ENCODE measurements at places on chromosomes 4 and X. TPM values are rescaled to one million over a fixed set of nuclear protein-coding genes. Genes with fewer than 3 reads are reported as not detected.

GRCh38 chr4:82036181-82036580 is 337.6 kb downstream of the HNRNPD start:
- no peak for DNase-seq

The ASB12 gene
- 0.18 TPM for polyA plus RNA-seq

GRCh38 chrX:55794405-55794804 is 76.9 kb downstream of the RRAGB start:
- no peak for DNase-seq

GRCh38 chr4:122577189-122577553 is 43.7 kb downstream of the IL21 start:
- DNase-seq, result no peak

GRCh38 chr4:21947791-21948346 is 703 bp downstream of the KCNIP4 start:
- DNase-seq, result no peak
